Cardiac septum (tissue), 1 donor: ENCODE measurements at places on chromosomes 4 and X.

GRCh38 chrX:105260291-105261043 is 40.0 kb upstream of the TEX13A start:
- no peak for DNase-seq

GRCh38 chr4:80360900-80361299 is 25.4 kb downstream of the CFAP299 start:
- DNase-seq, result no peak

DNA sequence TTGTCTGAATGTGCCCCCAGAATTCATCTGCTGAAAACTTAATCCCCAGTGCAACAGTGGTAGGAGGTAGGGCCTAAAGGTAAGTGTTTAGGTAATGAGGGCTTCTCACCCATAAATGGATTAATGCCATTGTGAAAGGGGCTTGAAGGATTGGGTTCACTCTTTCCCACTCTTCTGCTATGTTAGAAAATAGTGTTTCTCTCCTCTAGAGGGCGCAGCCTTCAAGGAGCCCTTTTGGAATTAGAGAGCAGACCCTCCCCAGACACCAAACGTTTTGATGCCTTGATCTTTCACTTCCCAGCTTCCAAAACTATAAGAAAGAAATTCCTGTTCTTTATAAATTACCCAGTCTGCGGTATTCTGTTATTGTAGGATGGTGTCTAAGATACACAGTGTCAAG is 706.4 kb downstream of the SMARCA1 start:
- no peak for DNase-seq

DNA sequence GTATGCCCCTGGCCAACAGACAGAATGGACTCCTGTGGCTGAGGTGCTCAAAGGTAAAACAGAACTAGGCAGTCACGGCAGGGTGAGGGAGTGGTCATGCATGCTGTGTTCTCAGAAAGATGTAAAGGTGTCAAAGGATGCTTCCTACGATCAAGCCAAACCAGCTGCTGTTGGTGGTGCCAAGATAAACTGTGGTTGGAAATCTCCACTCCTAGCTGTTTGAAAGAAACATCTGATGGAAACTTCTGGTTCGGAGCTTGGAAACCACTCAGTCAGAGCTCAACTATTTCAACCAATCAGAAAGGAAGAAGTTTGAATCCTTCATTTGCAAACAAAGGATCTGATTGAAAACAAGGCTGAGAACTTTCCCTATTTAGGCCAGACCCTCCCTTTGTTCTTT is 68.5 kb upstream of the DDX60 start:
- no peak for DNase-seq

DNA sequence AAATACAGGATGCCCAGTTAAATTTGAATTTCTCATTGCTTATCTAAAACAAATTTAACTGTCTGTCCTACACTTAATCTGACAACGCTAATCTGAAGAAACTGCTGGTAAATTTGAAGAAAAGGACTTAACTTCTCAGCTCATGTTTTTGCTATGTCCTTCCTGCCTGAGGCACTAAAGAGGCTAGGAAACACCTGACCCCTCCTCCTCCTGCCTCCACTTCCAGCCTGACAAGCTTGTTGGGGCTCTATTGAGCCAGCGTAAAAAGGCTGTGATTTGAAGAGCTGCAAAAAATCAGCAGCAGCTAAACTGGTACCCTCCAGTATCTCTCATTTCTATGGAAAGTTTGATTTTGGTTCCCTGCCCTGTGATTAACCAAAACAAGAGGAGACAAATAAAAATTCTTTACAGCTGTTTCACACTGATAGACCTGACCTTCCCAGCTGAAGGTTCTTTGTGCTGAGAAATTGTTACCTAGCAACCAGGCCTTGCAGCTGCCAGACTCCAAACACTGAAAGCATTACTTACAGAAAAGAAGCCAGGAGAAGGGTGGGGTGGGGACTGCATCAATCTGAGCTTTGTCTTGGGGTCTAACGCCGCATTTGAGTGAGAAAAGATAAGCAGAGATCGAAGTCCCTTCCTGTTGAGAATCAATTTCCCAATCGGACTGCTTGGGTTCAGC is 35.0 kb downstream of the DCX start:
- no peak for DNase-seq

DNA sequence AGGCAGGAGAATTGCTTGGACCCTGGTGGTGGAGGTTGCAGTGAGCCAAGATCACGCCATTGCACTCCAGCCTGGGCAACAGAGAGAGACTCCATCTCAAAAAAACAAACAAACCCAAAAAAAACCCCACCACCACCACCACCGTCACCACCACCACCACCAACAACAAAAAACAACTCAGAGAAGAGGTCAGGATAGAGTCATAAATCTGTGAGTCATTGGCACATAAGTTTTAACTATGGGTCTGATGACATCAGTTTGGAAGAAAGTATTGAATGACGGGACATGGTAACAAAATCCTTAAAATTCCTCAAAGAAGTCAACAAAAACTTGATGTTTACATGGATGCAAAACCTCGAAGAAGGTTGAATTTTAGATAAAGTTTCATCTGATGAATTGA is 288.0 kb upstream of the SFRP2 start:
- no peak for DNase-seq

DNA sequence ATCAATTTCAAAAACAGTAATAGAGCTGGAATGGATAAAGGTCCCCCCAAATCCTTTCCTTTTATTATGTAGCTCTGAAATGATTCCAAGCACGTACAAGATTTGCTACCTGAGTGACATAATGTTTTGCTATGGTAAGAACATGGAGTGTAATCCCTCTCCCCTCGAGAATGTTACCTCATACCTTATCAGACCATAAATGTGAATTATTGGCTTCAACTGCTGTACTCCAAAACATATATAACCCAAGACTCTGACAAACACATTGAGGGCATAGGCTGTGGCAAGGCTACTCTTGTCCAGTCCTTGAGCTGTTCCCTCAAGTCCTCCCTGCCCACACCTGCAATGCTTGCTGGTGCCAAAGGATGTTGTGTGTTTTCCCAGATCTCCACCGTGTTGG is 286.9 kb downstream of the KCTD8 start:
- DNase-seq, result no peak
